ENCODE measurements at places on chromosomes 3 and 15. TPM values are rescaled to one million over a fixed set of nuclear protein-coding genes. Genes with fewer than 3 reads are reported as not detected.

The THSD4 gene
- total RNA-seq: 11.5 TPM

The RCCD1 gene
- 11.6 TPM for total RNA-seq

The GNAT1 gene
- 0.26 TPM for total RNA-seq

The GABRG3 gene
- not detected for total RNA-seq

The EBLN2 gene
- total RNA-seq: 5.6 TPM

The RNU5B-1 gene
- not detected for total RNA-seq

The SLC28A1 gene
- total RNA-seq: not detected

The HYAL2 gene
- 55.0 TPM for total RNA-seq

The ZNF662 gene
- 1.3 TPM for total RNA-seq

The CFAP100 gene
- not detected for total RNA-seq

The CKMT1B gene
- total RNA-seq: 43.7 TPM

The KBTBD8 gene
- 2.0 TPM for total RNA-seq

The FEZF2 gene
- total RNA-seq: not detected

The ISLR2 gene
- not detected for total RNA-seq

The C3orf85 gene
- total RNA-seq: not detected

The NMNAT3 gene
- total RNA-seq: 3.9 TPM

The GP9 gene
- total RNA-seq: not detected

The ITIH1 gene
- total RNA-seq: not detected

The MAGEF1 gene
- 15.1 TPM for total RNA-seq

The C15orf62 gene
- 1.8 TPM for total RNA-seq

The HTR3E gene
- total RNA-seq: not detected

The POLQ gene
- 1.3 TPM for total RNA-seq

The SAMMSON gene
- not detected for total RNA-seq

Measured in bronchial epithelial cell (primary cell).